ENCODE measurements at places on chromosomes 1 and 21. TPM values are rescaled to one million over a fixed set of nuclear protein-coding genes. Genes with fewer than 3 reads are reported as not detected.

GRCh38 chr1:6695868-6696267, 5.7 kb downstream of the DNAJC11 start:
- no peaks in the 10 kb centered on the region for H3K27me3 ChIP-seq
- H3K4me3 ChIP-seq, result no peak overlapping the region
- peaks cover 7% of the 10 kb centered on the region for H3K4me1 ChIP-seq
- H3K27ac ChIP-seq, result no peak overlapping the region

DNA sequence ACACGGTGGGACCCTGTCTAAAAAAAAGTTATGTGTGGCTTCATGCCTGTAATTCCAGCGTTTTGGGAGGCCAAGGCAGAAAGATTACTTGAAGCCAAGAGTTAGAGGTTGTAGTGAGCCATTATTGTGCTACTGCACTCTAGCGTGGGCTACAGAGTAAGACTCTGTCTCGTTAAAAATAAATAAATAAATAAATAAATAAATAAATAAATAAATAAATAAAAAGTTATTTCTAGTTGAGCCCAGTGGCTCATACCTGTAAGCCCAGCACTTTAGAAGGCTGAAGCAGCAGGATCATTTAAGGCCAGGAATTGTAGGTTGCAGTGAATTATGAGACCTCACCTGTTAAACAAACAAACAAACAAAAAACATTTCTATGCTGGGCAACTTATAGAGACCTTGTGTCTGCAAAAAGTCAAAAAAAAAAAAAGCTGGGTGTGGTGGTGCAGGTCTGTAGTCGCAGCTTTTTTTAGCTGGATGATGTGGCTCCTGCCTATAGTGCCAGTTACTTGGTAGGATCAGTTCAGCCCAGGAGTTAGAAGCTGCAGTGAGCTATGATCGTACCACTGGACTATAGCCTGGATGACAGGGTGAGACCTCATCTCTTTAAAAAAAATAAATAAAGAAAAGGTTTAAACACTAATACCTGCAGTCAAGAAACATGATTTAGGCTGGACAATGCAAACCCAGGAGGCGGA, 25.6 kb downstream of the GON4L start:
- H3K4me1 ChIP-seq, result no peaks in the 10 kb centered on the region
- H3K4me3 ChIP-seq, result no peak overlapping the region
- no peak for DNase-seq

GRCh38 chr1:94579876-94580294, 38.3 kb upstream of the F3 start:
- H3K27ac ChIP-seq, result no peak overlapping the region
- H3K4me3 ChIP-seq, result no peak overlapping the region
- no peaks in the 10 kb centered on the region for H3K36me3 ChIP-seq
- DNase-seq, result no peak
- H3K27me3 ChIP-seq, result no peaks in the 10 kb centered on the region

Gene DISP3
- total RNA-seq, result 1.2 TPM
